ENCODE measurements at places on chromosomes 16 and 17. TPM values are rescaled to one million over a fixed set of nuclear protein-coding genes. Genes with fewer than 3 reads are reported as not detected.

HLF gene
- 14.7 TPM for total RNA-seq

NOXO1 gene
- total RNA-seq, result 1.2 TPM

- no peak for DNase-seq
Measured at GRCh38 chr16:19926449-19927390, 42.1 kb upstream of the GPRC5B start.

DNA sequence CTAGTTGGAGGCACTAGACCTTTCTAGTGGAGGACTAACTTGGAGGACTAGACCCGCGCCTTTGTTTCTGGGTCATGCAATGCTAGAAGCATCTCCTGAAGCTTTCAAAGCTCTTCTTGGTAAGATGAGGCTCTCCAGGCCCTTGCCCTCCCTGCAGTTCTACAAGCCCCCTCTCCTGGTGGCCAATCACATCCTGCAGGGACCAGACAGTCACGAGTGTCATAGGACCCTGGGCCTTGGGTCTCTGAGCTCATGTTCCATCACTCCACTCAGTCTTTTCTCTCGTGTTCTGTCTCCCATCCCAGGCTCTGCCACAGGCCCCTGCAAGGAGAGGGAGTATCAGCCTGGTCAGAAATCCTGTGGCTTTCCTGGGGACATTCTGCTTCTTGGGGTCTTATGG is 119.6 kb downstream of the CYLD start:
- peak; percentile 37 for DNase-seq

- DNase-seq, result no peak
Measured at GRCh38 chr17:40841246-40841645, 18.8 kb upstream of the KRT10 start.

DNA sequence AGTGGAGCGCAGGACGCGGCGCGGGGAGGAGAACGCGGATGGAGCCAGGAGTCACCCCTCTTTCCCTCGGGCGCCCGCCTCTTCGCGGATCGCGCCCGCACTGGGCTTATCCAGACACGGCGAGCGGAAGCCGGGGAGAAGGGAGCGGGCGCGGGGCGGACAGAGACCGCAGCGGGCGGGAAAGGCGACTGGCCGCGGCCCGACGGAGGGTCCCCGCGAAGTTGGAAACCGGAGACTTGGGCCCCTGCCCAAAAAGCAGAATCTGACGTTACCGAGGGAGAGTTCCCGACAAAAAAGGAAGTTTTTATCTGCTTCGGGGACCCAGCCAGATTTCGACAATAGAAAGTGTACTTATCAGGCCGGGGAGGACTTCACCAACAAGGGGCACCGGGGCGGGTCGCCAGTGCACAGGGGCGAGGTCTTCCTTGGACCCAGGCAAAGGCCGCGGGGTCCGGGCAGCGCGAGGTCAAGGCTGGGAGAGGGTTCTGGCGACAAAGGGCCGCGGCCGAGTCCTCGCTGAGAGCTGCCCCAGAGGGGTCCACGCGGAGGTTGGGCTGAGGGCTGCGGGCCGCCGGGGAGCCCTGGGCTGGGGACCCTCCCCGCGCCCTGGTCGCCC is 519 bp downstream of the ST6GALNAC2 start:
- no peak for DNase-seq

- no peak for DNase-seq
Measured at GRCh38 chr17:50258647-50259476, 15.4 kb upstream of the TMEM92 start.

- no peak for DNase-seq
Measured at GRCh38 chr17:75684924-75685323, 17.8 kb downstream of the SAP30BP start.

DNA sequence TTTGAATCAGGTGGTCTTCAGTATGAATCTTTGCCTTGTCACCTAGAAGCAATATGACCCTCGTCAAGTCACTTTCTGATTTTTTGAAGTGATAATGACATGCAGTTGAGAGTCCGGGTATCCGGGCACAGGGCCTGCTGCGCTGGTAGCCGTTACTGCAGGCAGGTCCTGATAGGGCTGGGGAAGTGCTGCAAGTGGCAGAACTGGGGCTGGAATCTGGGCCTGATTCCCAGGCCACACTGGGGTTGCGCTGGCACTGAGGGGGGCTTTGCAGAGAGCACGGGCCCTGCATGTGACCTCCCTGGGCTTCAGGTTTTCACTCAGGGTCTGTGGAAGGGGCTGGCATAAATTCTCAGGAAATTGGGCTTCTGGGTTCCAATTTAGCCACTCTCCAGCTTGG is 3.0 kb downstream of the PPP4C start:
- no peak for DNase-seq

DNA sequence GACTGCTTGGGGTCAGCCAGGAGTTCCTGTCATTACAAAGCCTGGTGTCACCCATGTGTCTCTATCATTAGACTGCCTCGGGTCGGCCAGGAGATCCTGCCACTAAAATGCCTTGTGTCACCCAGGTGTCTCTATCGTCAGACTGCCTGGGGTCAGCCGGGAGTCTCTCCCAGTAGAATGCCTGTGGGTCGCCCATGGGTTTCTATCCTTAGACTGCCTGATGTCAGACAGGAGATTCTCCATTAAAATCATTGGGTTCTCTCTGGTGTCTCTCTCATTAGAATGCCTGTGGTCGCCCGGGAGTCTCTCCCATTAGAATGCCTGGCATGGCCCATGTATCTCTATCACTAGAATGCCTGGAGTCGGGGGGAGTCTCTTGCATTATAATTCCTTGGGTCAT is 2231.0 kb downstream of the TP53TG3F start:
- peak; percentile 65 for DNase-seq

Data from vagina (tissue), 2 donors.